Endodermal cell (in vitro differentiated cells): ENCODE measurements at places on chromosomes 1 and 21.

GRCh38 chr21:45153358-45154318 is 79.3 kb downstream of the ADARB1 start:
- no peak for DNase-seq

DNA sequence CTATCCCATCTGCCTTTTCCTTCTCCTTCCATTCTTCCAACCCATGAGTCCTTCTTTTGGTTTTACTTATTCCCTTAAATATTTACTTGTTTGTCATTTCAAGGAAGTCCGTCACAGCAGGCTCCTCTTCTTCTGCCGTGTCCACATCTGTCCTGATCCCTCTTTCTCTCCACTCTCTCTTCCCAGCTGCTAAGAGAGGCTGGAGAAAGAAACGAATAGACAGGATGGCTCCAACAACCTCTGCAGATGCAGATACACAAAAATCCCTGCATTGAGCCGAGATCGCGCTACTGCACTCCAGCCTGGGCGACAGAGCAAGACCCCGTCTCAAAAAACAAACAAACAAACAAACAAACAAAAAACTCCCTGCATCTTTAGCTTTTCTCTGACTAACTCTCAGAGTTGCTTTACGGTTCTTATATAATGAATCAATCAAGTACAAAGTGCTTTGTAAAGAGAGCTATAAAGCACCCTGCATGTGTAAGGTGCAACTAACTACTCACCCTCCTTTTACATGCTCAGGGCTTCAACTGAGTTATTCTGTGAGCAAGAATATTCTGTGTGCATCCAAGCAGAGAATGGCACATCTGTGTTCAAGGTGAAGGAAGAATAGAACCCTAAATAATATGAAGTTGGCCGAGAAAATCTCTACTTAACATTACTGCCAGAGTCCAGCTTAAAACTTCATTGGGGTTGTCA is 3.8 kb upstream of the SAMD13 start:
- DNase-seq, result no peak

GRCh38 chr1:3161176-3161840 is 92.3 kb downstream of the PRDM16 start:
- no peak for DNase-seq

- peak; percentile 93 for DNase-seq
These were observed 85.6 kb downstream of the STUM start for GRCh38 chr1:226634166-226634588.

DNA sequence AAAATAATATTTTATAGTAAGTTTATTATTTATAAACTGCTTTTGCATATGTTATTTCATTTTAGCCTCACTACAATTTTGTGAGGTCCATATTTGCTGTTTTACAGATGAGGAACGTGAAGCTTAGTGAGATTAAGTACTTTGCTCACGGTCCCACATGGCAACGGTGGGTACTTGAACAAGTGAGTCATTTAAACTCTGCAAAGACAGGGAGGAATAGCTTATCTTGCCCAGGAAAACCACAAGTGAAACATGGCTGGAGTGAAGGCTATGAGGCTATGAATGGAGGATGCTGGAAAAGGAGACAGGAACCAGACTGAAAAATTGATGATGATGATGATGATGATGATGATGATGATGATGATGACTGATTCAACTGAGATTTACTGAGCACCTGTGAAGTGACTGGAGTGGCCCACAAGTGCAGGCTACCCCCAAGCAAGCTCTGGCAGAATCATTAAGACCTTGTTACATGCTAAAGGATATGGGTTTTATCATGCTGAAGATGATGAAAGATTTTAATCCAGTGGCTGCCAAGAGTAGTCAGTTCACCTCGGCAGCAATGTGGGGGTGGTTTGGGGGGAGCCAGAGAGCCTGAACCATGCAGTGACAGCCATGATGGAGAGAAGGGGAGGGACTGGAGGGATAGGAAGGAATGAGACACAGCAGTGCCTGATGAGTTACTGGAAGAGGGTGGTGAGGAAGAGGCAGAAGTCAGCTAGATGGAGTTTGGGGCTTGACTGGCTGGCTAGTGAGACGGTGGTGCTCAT is 1.4 kb upstream of the ABCA4 start:
- peak; percentile 19 for DNase-seq

- DNase-seq, result no peak
These were observed 14.1 kb downstream of the DYRK3 start for GRCh38 chr1:206649261-206649921.

DNA sequence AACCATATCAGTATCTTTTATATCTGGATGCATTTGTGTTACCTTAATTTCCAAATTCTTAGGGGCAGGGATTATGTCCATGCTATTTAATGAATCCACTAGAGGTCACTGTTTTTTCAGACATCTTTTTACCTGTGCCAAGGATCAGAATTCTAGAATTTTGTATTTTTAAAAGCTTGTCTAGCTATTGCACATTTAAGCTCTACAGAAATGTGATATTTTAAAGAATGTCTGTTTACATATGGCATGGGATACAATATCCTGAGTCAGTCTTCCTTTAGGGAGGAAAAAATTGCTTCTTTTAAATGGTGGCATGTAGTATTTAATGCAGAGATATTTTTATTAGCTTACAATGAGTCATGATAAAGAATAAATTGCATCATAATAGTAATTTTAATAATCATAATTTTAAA is 11.3 kb downstream of the RPAP2 start:
- DNase-seq, result no peak

GRCh38 chr1:4022715-4023114 is 122.6 kb upstream of the C1orf174 start:
- DNase-seq, result peak; percentile 28
